ENCODE measurements at places on chromosomes 2 and 18.

DNA sequence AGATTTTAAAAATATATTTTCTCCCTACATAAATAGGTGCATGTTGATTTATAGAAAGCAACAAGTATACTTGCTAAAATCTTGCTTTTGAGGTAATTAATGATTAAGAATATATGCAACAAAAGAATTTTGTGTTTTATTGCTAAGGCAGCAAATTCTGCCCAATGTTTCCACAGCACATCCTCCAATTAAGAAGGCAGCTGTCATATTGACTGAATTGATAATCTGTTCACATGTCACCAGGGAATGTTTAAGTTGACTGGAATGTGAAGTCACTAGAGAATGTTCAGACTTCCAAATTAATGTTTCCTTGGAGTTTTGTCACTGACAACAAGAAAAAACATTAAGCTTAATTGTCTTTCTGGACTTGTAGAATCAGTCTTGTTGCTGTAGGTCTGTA is 1602.7 kb upstream of the SLC39A10 start:
- DNase-seq = no peak

DNA sequence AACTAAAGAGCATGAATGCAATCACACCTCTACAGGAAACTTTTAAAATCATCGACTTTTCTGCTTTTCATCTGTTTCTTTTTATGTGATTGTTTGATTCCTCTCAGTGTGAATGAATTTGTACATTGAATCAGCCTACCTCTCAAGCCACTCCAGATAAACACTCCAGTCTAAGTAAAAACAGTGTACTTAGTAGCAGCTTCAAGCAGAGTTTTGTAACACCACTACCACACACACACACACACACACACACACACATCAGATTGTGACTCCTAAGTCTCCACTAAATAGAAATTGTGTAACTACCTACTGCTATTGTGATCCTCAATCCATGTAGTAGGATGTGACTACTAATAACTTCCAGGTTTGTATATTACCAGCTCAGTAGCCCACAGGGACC is 65.3 kb upstream of the EPB41L5 start:
- no peak for DNase-seq

GRCh38 chr2:65922030-65922429 is 489.6 kb upstream of the SPRED2 start:
- DNase-seq = no peak

DNA sequence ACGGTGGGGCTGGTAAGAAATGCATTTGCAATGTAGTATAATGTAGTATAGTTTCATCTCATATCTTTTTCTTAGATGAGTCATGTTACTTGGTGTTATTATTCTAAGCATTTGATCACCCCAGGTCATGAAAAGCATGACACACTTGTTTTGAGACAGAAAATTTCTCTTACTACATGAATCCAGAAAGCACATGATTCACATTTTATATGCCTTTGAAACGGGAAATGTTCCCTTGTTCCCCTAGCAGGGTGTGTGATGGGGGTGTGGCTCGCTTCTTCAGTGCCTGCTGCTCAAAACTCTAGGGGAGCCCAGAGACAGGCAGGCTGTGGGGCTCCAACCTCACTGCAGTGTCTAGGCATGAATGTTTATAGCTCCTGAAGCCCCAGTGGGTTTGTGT is 116.0 kb upstream of the RAB27B start:
- DNase-seq = peak; percentile 21

- DNase-seq = no peak
Observed at GRCh38 chr18:60149316-60149715, 223.3 kb downstream of the MC4R start.

DNA sequence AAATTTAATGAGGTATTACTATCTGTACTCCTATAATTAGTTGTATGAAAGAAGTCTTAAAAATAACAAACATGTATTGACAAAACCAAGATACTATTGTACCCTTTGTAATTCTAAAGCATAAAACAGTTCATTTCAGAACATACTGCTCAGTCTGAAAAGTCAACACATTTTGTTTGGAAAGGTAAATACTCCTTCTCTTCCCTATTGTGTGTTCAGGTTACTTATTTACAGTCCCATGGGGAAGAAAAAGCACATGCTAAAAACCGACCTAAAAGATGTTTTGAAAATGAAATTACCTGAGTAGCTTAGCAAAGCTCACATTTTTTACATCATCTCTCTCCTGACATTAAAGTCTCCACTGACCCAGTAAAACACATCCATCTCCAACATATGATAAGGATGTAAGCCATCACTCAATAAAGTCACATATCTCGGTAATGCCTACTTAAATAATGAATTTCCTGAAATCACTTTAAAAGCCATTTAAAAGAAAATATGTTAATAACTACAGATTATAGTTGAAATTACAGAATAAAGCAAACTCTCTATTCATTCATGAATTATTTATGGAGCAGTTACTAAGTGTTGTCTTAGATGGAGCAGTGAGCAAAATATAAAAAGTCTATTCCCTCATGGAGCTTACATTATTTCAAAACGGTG is 75.6 kb upstream of the FZD5 start:
- no peak for DNase-seq

All from GM04504 (cell line).